NCI-H1417 treated with DMSO at 0.1 percent for 48 hours (cell line): ENCODE measurements at places on chromosomes 16 and 17.

DNA sequence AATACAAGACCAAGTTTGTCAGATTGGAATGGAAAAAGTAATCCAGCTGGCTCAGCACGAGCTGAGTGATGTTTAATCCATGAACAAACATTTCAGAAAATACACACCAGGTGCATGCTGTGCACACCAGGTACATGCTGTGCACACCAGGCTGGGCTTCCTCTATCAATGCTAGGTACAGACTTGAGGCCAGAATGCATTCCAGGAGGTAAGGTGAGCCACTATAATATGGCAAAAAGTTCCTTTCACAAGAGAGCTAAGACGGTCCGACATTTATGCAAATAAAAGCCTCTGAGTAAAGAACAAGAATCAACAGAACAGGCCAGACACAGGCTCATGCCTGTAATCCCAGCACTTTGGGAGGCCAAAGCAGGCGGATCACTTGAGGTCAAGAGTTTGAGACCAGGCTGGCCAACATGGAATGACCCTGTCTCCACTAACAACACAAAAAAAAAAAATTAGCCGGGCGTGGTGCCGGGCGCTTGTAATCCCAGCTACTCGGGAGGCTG, 128.2 kb downstream of the ZNF778 start:
- DNase-seq = no peak

DNA sequence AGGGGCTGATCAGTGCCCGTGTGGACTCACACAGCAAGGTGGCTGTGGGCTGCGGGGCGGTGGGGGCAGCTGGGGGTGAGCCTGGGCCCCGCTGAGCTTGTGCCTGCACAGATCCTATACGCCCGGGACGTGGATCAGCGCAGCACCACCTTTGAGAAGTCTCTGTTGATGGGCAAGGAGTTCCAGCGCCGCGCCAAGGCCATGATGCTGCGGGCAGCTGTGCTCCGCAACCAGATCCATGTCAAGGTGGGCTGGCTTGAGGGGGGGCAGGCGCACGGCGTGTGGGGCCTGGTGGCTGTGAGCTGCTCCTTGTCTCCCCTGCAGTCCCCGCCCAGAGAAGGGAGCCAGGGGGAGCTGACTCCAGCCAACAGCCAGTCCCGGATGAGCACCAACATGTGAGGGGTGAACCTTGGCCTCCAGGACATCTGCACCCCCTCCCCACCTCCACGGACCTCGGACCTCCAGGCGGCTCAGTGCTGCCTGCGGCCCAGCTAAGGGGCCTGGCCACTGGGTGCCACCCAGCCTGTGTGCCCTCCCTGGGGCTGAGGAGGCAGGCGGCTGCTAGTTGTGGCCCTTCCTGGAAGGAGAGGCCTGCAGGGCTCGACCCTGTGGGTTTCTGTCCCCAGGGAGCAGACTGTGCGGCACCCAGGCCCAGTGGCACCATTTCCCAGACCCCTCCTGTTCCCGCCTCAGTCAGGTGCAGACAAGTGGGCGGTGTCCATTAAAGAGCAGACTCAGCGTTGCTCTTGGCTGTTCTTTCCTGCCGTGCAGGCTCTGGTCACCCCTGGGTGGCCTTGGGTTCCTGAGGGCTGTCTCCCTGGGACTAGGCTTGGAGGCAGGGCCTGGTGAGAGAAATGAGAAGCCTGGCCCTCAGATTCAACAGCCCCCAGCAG, 5.3 kb downstream of the GPS1 start:
- DNase-seq = no peak

GRCh38 chr17:74861662-74862107, 2.0 kb upstream of the GRIN2C start:
- DNase-seq = no peak

DNA sequence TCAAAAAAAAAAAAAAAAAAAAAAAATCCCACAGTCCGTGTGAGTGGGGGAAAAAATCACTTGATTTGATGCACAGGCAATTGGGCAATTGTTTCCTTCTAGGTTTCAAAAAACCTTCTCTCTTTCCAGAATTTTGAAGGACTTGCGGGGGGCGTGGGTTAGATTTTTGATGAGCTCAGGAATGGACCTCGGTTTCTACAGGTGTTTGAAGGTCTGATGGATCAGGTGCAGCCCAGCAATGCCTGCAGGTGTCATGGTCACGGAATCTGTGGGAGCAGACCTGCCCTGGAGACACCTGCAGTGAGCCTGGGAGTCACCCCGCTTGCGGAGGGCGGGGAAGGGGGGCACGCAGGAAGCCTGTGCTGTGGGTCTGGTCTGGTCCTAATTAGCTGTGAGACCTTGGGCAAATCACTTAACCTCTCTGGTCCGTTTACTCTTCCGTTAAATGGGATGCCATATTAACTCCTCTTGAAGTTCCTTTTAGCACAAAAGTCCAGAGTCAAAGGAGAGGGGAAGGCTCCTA, 174.2 kb downstream of the IRF8 start:
- DNase-seq = no peak

DNA sequence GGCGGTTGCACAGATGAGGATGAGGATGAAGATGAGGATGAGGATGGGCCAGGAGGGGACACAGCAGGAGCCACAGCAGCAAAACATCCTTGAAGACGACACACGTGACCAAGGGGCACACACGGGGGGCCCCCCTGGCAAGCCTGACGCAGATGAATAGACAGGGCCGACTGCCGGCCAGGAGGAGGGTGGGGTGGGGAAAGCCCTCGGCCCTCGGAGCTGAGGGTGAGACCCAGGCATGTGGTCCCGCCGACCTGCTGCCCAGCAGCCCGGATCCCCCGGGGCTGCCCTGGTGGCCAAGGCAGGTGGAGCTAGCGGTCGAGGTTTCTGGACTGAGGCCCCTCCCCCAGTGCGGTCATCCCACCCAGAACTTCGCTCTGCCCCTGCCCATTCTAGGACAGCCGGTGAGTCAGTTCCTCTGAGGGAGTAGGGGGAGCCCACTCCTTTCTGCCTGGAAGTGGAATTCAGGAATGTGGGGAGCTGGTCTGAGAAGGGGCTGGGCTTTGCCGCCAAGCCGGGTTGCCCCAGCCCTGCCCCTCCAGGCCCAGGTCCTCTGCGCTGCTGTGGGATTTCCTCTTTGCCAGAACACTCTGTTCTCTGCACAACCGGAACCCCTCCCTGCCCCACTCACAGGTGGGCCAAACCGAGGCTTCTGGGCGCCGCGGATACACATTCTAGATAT, 9.9 kb downstream of the CYGB start:
- no peak for DNase-seq

- DNase-seq = no peak
These were observed 16.4 kb upstream of the METRNL start for GRCh38 chr17:83062818-83063671.

- no peak for DNase-seq
These were observed 25.3 kb downstream of the CTRB2 start for GRCh38 chr16:75181630-75182029.

- no peak for DNase-seq
These were observed 226.7 kb upstream of the ELAC2 start for GRCh38 chr17:13244513-13244912.

DNA sequence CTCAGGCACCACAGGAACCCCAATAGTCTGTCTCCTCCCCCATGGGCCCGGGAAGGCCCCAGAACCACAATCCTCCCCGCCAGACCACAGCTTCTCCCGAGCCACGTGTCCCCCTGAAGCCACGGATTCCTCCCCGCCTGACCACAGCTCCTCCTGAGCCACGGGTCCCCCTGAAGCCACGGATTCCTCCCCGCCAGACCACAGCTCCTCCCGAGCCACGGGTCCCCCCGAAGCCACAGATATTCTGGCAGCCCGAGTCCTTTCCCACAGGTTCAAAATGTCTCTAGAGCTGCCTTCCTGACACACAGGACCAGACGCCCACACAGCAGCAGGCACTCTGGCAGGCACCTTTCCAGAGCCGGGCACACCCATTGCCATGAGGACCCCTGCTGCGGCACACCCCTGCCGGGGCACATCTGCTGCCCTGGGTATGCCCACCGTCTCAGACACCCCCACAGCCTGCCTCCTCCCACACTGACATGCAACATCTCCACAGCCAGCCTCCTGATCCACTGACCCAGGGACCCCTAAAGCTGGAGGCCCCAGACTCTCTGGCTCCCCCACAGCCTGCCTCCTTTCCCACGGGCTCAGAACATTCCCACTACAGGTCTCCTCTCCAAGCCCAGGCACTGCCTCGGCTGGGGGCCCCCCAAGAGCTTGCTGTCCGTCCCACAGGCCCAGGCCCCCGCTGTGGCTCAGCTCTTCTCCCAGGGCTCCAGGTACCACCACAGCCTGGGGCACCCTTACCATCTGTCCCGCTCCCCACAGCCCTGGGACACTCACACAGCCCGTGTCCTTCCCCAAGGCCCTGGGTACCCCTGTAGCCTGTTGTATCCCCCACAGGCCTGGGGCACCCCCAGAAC, 2.2 kb downstream of the KIAA0753 start:
- no peak for DNase-seq

- no peak for DNase-seq
These were observed 16.8 kb upstream of the COL1A1 start for GRCh38 chr17:50218071-50218759.

GRCh38 chr16:57700781-57701551, 6.4 kb downstream of the DRC7 start:
- no peak for DNase-seq

DNA sequence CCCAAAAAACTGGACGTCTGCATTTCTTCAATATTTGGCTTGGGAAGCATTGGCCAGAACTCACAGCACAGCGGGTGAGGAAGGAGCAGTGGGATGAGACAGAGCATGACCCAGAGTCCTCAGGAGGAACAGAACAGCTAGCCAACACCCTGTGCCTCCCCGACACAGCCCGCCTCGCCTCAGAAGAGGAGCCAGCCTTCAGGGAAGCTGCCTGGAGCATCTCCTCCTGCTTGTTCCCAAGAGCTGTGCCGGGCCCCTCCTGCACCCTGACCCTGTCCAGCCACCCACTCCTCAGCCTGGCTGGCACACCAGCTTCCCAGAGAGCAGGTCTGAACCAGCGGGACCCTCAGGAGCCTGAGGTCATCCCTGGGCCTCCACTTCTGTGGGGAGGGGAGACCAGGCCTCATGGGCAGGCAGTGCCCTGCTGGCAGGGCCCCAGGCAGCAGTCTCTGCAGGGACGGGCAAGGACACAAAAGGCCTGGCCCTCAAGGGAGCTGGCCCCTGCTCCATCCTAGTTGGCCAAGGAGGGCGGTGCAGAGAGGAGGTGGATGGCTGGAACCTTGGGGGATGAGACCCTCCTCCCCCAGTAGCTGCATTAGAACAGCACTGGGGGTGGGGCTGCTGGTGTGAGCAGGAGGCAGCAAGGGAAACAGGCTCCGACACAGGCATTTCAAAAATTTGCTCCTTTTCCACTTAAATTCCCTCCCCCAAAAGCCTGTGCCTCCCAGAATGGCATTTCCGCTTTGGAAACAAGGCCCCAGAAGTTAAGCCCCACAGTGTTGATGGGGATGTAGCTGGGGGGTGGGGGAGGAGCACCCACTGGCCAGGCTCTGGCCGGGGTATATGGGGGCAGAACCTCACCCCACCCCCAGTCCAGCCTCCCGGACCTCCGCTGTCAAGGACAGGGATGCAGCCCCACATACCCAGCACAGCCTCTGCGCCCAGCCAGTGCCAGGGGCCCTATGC, 1.8 kb upstream of the BCAR1 start:
- no peak for DNase-seq

DNA sequence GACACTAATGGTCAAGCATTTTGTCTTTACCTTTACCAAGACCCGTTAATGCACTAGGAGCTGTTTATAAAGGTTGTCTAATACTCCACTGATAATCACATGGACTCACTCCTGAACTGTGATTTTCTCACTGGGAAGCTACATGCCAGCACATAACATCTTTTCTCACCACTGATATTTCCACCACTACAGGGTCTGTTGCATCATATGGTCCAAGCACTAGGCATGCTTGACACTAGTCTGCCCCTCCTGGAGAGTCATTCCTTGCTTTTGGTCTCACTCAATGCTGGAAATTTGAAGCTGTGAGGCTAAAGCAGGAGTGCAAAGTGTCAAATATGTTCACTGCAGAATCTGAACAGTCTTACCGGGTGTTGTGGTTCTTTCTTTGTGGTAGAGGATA, 1576.8 kb downstream of the CDH8 start:
- no peak for DNase-seq

GRCh38 chr16:57745768-57746167, 10.2 kb downstream of the KATNB1 start:
- no peak for DNase-seq
